ENCODE measurements at places on chromosomes 12 and 14.

DNA sequence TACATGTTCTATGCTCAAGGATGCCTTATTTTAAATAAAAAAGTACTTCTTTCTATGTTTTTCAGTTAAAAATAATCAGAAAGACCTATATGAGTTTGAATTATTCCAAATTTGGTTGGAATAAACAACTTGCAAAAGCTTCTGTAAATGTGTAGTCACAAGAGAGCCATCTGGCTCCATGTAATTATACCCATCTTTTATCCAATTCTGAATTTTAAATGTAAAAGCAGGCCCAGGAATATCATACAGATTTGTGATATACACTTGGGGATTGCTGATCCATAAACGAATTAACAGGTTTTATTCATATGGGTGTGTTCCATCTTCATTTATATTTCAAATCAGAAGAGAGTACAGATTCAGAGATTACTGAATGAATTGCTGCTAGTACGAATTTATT lies 329.2 kb upstream of the LRFN5 start:
- no peak for DNase-seq

GRCh38 chr12:67450441-67450840 lies 181.3 kb downstream of the CAND1 start:
- no peak for DNase-seq

GRCh38 chr12:118356809-118357256 lies 15.9 kb downstream of the TAOK3 start:
- no peak for DNase-seq

- DNase-seq = no peak
Measured at GRCh38 chr14:66717561-66718140, 209.7 kb downstream of the GPHN start.

- no peak for DNase-seq
Measured at GRCh38 chr14:104399432-104400155, 180.0 kb upstream of the C14orf180 start.

DNA sequence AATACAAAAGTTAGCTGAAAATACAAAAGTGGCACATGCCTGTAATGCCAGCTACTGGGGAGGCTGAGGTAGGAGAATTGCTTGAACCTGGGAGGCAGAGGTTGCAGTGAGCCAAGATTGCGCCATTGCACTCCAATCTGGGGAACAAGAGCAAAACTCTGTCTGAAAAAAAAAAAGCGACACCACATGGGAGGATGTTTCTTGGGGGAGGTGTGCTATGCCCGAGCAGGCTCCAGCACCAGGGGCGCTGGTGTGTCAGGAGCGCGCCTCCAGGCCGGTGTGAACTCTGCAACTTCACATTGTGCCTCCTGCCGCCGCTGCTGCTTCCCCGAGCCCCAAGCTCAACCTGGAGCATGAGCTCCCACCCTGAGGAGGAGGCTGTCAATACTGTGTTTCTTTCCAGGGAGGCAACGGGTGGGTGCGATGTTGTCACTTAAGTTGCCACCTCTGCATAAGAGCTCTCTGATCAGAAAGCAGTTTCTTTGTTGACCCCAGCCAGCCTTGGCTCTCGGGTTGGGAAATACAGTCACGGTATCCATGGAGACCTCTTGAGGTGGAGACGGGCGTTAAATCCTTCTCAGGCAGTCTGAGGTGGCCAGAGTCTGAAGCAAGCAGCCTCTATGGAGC lies 18.9 kb downstream of the DEGS2 start:
- no peak for DNase-seq

GRCh38 chr14:21521501-21521900 lies 4.6 kb downstream of the SALL2 start:
- no peak for DNase-seq

DNA sequence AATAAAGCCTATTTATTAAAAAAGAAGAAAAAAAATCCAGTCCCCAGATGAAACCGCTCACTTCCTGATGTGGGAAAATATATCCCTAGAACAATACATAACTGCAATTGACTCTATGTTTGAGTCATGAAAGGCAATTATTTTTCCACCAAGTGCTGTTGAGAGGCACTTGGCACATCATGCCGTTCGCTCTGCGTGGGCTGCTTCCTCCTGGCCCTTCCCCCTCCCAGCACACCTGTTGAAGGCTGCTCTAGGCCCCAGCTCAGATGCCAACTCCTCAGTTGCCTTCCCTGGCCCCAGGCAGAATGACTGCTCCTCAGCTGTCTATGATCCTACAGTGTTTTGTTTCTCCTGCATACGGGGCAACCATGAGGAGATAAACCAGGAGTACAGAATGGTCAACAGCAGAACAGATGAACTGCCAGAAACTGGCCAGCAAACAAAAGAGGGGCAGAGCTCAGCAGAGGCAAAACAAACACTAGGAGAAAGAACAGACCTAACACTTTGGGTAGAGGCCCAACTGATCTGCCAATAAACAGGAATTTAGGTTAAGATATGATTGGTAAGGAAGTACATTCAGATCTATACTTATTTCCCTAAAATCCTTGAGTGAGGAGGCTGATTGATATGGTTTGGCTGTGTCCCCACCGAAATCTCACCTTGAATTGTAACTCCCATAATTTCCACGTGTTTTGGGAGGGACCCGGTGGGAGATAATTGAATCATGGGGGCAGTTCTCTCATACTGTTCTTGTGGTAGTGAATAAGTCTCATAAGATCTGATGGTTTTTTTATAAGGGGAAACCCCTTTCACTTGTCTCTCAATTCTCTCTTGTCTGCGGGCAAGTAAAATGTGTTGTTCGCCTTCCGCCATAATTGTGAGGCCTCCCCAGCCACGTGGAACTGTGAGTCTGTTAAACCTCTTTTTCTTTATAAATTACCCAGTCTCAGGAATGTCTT lies 58.6 kb downstream of the SLC38A1 start:
- DNase-seq = peak; percentile 56

DNA sequence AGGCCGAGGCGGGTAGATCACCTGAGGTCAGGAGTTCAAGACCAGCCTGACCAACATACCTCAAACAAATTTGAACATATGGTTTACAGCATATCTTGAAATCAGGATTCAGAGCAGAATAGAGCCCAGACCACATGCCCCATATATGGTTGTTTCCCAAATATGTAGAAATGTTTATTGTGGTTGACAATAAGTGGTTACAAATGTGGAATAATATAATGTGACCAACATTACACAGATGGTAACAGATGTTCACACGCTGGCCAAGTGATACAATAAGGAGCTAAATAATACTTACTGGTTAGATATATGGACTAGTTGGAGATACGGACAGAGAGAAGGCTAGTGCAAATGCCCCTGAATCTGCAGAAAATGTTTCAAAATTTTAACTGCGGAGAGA lies 85.3 kb downstream of the MAPKAPK5 start:
- no peak for DNase-seq

GRCh38 chr12:27802511-27802910 lies 22.5 kb upstream of the MANSC4 start:
- no peak for DNase-seq

DNA sequence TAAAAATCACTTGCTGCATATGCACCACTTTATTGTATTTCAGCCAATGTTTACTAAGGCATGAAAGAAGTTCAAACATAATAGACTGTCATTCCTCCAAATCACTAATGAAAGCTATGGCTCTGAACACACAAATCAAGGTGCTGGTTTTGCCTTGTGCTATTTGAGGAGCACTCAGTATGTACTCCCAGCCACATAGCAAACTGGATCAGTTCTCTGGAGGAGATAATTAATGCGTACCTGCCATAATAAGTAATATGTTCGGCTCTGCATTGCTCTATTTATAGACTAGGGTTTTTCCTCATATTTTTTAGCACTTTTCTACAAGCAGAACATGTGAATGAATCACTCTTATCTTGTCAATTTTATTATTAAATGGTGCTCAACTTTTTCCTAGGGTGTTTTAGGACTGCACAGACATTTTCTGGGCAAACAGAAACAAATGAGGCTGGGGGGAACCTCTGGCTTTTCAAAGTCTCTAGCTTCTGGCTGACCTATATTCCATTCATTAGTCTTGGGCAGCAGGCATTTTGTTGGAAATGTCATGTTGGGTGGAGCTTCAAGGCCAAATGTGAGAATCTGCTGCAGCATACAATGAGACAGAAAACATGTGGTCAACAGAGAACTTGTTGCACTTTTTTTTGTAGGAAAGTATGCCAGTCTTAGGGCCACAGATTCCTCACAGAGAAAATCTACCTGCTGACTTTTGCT lies 88.4 kb downstream of the GRIP1 start:
- no peak for DNase-seq

DNA sequence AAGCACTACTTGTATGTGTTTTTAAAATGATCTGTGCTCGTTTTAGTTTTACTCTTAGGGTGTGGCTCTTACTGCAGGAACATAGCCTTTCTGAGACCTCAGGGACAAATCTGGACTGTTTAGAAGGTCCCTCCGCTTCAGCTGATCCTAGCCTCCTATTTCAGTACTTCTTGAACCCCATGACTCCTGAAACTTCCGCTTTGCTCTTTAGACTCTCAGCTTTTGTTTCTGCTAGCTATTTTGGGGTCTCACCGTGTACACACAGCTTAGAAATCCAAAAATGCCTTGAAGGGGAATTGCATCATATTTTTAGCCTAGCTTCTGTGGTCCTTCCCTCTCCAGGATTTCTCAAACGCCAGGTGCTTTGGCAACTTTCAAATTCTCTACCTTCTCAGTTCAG lies 8.3 kb downstream of the OR11G2 start:
- no peak for DNase-seq

Measured in activated T-helper 9 cell treated with anti-CD3 and anti-CD28 coated beads, Interleukin-2, amount 50 U/mL, for 16 hours (primary cell).